Cerebellum (tissue), 4 donors: ENCODE measurements at places on chromosomes 12 and 14. TPM values are rescaled to one million over a fixed set of nuclear protein-coding genes. Genes with fewer than 3 reads are reported as not detected.

GRCh38 chr14:77849711-77850110 is 49.8 kb downstream of the ADCK1 start:
- DNase-seq, result no peak

DNA sequence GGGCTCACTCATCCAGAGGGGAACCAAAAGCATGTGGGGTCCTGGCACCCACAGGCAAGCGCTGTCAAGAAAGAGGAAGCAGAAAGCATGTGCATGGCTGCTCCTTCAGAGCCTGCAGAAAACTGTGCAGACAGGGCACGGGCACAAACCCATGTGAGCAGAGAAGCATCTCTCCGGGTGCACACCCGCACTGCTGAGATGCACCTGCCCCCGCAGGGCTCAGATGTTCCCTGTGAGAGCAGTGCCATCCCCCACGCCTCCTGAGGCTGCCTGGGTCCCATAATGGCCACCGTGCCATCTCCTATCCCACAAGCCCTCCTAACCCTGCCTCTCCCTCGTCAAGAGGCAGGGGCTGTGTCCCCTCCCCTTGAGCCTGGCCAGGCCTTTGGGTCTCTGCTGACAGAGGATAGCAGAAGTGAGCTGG is 32.3 kb upstream of the INF2 start:
- DNase-seq, result no peak

DNA sequence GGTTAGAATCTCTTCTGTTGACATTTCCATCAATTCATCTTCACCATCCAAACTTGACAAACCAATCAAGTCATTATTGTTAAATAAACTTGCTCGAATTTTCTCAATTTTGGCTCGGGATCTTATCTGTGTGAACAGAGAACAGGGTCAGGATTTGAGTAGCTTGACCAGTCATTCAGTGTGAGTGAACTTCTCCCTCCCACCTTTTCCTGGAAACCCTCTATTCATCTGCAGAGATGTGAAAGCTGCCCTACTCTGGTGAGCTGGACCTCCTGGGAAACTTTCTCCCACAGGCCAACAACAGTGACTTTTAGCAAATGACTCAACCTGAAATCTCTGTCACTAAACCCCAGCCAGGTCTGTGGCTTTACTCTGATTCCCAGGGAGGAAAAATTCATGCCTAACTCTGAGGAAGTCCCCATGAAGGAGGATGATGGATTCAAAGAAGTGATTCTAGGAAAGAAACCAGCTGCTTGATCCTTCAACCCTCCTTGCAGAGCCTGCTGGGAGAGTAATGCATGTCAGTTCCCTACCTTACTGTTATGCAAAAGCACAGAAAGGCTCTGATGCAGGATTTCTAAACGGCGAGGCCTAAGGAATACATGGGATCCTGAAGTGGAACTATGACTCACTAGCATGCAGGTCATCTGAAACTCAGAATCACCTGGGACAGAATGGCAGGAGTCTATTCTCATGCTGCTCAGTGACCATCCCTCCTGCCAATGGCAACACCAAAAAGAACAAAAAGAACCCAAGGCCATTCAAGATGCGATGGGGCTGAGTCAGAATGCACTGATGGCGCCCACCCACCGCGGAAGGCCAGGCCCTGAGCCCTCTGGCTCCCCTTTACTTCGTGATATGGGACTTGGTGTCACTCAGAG is 58.0 kb downstream of the TRAFD1 start:
- DNase-seq, result no peak

GRCh38 chr12:27772328-27773049 is 7.5 kb upstream of the KLHL42 start:
- DNase-seq, result no peak

DNA sequence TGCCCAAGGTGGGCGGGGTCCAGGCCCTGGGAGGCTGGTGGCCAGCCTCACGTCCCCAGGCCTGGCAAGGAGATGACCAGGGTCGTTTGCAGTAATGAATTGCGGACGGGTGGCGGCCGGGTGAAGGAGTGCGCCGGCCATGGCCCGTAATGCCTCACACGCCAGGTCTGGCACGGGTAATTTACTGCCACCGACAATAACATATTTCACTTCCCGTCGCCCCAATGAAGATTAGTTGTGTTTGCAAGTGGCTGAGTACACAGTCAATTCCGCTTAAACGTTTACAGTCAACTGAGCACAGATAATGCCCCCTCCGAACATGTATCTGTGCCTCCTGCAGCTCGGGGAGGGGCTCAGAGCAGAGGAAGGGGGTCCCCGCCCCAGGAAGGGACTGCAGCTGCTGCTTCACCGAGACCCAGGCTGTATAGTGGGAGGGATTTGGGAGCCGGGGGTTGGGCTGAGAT is 48.3 kb downstream of the MVK start:
- DNase-seq, result no peak

DNA sequence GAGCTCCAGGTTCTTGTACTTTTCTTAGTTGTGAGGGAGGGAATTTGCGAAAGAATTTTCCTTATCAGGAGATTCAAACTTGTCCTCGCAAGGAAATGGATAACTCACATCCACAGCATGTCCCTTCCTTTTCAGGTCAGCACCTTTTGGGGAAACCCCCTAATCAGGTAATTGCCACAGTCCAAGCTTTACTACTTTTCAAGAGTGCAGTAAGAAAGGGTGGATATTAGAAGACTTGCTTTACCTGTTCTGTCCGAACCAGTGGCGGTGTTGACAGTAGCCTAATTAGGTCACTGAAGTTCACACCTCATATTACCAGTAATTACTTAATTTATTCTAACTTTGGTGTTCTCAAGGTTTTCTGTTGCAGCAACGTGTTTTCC is 6.7 kb upstream of the C12orf50 start:
- DNase-seq, result no peak

DNA sequence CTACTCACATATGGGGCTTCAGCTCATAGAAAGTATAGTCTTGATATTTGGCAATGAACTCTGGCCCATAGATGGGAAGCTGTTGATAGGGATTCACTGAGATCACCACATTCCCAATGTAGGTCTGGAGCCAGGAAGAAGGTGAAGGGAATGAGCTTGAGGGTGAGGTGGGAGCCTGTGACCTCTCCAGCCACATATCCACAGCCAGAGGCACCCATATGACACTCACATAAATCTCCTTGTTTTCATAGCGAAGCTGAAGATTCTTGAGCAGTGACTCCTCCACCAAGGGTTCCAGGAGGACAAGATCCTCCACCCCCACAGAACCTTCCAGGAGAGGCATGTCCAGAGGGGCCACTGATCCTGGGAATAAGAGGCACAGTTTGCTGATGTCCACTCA is 1.9 kb downstream of the MYO1A start:
- no peak for DNase-seq

DNA sequence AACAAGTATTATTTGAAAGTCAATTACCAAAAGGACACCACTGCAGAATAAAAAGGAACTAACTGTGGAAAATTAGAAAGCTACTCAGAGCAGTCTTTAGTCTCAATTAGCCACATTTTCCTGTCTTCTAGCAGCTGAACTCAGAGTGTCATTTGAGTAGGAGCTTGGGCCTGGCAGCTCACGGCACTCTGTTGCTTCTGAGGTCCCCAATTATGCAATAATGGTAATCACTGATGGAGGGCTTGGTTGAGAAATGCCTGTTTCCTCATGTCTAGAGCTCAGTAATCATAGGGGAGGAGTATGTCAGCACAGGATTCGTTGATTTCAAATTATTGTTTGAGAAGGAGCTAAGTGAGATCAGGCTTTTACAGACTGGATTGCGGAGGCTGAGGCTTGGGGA is 108.6 kb downstream of the VRK1 start:
- no peak for DNase-seq

DNA sequence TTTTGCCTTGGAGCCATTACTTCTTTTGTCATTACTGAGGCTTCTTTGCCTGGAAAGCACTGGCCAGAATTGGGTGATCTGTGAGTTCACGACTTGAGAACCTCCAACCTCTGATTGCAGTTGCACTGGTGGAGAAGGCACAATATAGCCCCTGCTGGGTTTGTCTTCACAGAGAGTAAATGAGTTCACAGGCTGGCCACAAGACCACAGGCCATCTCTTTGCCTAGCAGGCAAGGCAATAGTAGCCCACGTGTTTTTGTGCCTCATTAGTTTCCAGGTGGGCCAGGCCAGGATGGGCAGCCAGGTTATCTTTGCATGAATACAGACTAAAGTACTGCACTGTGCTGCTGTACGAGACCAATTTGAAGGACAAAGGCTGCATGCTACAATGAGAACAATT is 468.8 kb downstream of the NRXN3 start:
- no peak for DNase-seq

The SLC25A3 gene
- 237 TPM for total RNA-seq

- DNase-seq, result peak; percentile 21
Observed at GRCh38 chr12:13719986-13720385, 261.4 kb downstream of the GRIN2B start.

DNA sequence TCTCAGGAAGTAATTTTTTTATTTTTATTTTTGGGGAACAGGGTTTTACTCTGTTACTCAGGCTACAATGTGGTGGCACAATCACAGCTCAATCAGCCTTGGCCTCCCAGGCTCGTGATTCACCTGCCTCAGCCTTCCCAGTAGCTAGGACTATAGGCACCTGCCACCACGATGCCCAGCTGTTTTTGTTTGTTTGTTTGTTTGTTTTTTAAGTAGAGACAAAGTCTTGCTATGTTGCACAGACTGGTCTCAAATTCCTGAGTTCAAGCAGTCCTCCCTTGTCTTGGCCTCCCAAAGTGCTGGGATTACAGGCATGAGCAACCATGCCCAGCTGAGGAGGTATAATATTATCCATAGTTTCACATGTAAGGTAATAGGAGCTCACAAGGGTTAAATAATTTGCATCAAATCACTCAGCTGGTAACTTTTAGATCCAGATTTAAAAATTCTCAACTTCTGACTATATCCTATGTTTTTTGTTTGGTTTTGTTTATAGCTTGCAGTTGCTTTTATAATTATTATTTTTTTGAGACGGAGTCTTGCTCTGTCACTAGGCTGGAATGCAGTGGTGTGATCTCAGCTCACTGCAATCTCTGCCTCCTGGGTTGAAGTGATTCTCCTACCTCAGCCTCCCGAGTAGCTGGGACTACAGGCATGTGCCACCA is 629.3 kb downstream of the DIO2 start:
- DNase-seq, result no peak

- DNase-seq, result no peak
Observed at GRCh38 chr12:29582146-29582545, 84.7 kb upstream of the OVCH1 start.
